ENCODE measurements at places on chromosomes 1 and 21. TPM values are rescaled to one million over a fixed set of nuclear protein-coding genes. Genes with fewer than 3 reads are reported as not detected.

Gene NCF2
- 10.7 TPM for total RNA-seq

Gene HCRTR1
- total RNA-seq = not detected

Gene AZIN2
- 1.9 TPM for total RNA-seq

Gene SLC9C2
- total RNA-seq = 0.24 TPM

Gene ERICH3
- total RNA-seq = not detected

Gene F3
- total RNA-seq = 25.6 TPM

Gene EPHA2
- 17.5 TPM for total RNA-seq

Gene SDC3
- 15.9 TPM for total RNA-seq

Gene PCP4
- total RNA-seq = 1.2 TPM

Gene VCAM1
- 7.0 TPM for total RNA-seq

Gene LIN28A
- total RNA-seq = not detected

Gene CFAP141
- total RNA-seq = not detected

Gene OR2C3
- total RNA-seq = not detected

Gene TRIM17
- total RNA-seq = not detected

Gene PAPPA2
- 1.2 TPM for total RNA-seq

Gene C1QB
- total RNA-seq = 82.5 TPM

Gene FMO5
- 1.1 TPM for total RNA-seq

Gene NKAIN1
- total RNA-seq = not detected

Gene KPRP
- not detected for total RNA-seq

Gene LCE4A
- total RNA-seq = not detected

Gene SPRR2G
- not detected for total RNA-seq

Gene C1orf53
- 12.1 TPM for total RNA-seq

Gene OR2T33
- total RNA-seq = not detected

Gene AKR7A3
- total RNA-seq = 0.20 TPM

Gene OR2T35
- total RNA-seq = not detected

Gene MEX3A
- 0.15 TPM for total RNA-seq

Gene SYNC
- total RNA-seq = 32.8 TPM

Gene WDR3
- total RNA-seq = 4.3 TPM

Gene IL22RA1
- total RNA-seq = 0.15 TPM

Gene CADM3
- total RNA-seq = 4.0 TPM

Gene GUCA2A
- total RNA-seq = not detected
